Memory B cell (primary cell): ENCODE measurements at places on chromosomes 12 and 14.

- no peaks in the 10 kb centered on the region for H3K36me3 ChIP-seq
- no peak overlapping the region for H3K27ac ChIP-seq
- no peak overlapping the region for H3K4me3 ChIP-seq
- no peak for DNase-seq
- no peaks in the 10 kb centered on the region for H3K4me1 ChIP-seq
- H3K27me3 ChIP-seq = peaks cover 5% of the 10 kb centered on the region
These were observed 174.2 kb upstream of the PARP11 start for GRCh38 chr12:4047421-4047820.

DNA sequence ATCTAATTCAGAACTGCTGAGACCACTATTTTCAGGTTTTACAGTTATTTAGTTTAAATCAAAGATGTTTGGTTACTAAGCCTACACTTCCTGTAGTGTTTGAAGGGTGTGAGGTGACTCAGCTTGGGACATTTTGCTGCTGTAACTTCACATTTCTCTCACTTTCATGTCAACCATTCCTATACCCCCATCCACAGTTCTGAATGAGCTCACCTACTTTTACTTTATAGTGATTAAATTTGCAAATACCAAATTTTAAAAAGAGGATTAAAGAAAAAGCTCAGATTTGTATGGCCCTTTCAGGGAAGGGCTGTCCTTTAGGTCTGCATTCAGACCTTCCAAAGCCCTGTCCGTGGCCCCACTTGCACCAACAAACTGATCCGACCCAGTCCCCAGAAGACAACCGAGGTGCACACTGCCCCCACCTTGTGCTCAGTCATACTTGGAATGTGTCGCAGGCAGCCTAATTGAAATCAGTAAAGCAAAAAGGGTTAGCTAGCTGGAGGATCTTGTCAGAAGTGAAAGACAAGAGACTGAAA, 174.4 kb downstream of the MON2 start:
- H3K4me3 ChIP-seq = no peak overlapping the region
- no peaks in the 10 kb centered on the region for H3K36me3 ChIP-seq

- no peak for DNase-seq
- H3K4me3 ChIP-seq = no peak overlapping the region
- peaks cover 42% of the 10 kb centered on the region for H3K4me1 ChIP-seq
- H3K27ac ChIP-seq = no peak overlapping the region
- no peaks in the 10 kb centered on the region for H3K27me3 ChIP-seq
- no peaks in the 10 kb centered on the region for H3K36me3 ChIP-seq
These were observed 9.7 kb upstream of the UBC start for GRCh38 chr12:124923905-124924734.

GRCh38 chr14:22491683-22492621, 97.1 kb downstream of the DAD1 start:
- H3K4me1 ChIP-seq = peaks cover 71% of the 10 kb centered on the region
- DNase-seq = no peak
- H3K27me3 ChIP-seq = peaks cover 21% of the 10 kb centered on the region
- H3K36me3 ChIP-seq = no peaks in the 10 kb centered on the region
- H3K4me3 ChIP-seq = peak overlapping the region; percentile 49

DNA sequence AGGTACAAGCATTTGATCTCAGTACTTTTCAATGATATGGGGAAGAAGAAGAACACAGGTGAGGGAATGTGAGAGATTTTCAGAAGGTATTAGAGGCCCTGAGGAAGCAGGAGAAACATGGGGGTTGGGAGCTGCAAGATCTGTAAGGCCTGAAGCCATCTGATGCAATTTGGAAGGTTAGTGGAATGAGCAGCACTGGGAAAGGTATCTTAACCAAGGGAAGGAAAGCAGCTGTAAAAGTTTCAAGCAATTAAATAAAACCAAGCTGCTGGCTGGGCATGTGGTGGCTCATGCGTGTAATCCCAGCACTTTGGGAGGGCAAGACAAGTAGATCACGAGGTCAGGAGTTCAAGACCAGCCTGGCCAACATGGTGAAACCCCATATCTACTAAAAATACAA, 104.4 kb upstream of the PARP11 start:
- no peak overlapping the region for H3K27ac ChIP-seq
- H3K36me3 ChIP-seq = no peaks in the 10 kb centered on the region
- H3K4me1 ChIP-seq = peaks cover 17% of the 10 kb centered on the region
- no peak for DNase-seq

DNA sequence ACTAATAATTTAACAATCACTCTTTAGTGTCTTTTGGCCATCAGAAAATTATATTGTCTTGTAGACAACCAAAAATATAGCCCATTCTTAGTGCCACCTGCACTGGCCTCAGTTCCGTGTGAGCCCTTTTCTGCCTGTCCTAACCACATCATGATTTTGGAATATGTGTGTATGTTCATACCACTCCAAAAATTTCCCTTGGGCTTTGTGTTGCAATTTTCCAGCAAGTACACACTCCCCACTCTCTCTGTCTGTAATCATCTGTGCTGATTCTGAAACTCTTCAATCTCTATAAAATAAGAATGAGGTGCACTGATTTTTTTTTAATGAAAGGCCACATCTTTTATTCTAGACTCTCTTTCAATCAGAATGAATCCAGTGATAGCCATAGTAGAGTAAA, 196.0 kb downstream of the PIK3C2G start:
- H3K27ac ChIP-seq = no peak overlapping the region
- DNase-seq = no peak
- no peaks in the 10 kb centered on the region for H3K36me3 ChIP-seq
- H3K27me3 ChIP-seq = no peaks in the 10 kb centered on the region
- H3K4me1 ChIP-seq = no peaks in the 10 kb centered on the region

- H3K36me3 ChIP-seq = no peaks in the 10 kb centered on the region
- H3K27ac ChIP-seq = no peak overlapping the region
- H3K4me1 ChIP-seq = no peaks in the 10 kb centered on the region
- no peak for DNase-seq
- H3K4me3 ChIP-seq = no peak overlapping the region
These were observed 6.3 kb upstream of the SERPINA1 start for GRCh38 chr14:94394581-94395207.

DNA sequence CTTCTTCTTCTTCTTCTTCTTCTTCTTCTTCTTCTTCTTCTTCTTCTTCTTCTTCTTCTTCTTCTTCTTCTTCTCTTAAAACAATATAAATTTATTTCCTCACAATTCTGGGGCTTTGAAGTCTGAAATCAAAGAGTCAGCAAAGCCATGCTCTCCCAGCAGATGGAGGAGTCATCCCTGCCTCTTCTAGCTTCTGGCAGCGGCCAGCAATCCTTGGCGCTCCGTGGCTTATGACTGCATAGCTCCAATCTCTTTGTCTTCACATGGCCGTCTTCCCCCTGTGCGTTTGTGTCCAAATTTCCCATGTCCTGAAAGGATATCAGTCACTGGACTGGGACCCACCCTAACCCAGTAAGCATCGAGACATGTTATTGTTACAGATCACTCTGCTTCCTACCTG, 22.9 kb downstream of the KCNA1 start:
- no peaks in the 10 kb centered on the region for H3K4me1 ChIP-seq
- H3K4me3 ChIP-seq = no peak overlapping the region

- H3K27me3 ChIP-seq = no peaks in the 10 kb centered on the region
- peaks cover 4% of the 10 kb centered on the region for H3K4me1 ChIP-seq
- H3K27ac ChIP-seq = peak overlapping the region; percentile 5
- H3K36me3 ChIP-seq = no peaks in the 10 kb centered on the region
- no peak overlapping the region for H3K4me3 ChIP-seq
- DNase-seq = no peak
These were observed 14.2 kb upstream of the RIOX1 start for GRCh38 chr14:73476451-73476931.

DNA sequence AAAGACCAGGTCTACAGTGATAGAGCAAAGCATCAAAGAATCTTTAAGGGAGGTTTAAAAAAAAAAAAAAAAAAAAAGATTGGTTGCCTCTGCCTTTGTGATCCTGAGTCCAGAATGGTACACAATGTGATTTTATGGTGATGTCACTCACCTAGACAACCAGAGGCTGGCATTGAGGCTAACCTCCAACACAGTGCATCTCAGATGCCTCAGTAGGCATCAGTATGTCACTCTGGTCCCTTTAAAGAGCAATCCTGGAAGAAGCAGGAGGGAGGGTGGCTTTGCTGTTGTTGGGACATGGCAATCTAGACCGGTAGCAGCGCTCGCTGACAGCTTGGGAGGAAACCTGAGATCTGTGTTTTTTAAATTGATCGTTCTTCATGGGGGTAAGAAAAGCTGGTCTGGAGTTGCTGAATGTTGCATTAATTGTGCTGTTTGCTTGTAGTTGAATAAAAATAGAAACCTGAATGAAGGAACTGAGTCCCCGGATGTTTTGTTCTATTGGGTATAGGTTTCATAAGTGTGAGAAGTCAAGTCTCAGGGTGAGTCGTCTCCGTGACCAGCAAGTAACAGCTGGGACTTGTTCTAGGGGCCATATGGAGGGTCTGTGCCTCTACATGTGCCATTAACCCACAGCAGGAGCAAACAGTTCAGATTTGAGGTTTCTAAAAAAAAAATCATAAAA, 9.3 kb downstream of the PEBP1 start:
- H3K27me3 ChIP-seq = no peaks in the 10 kb centered on the region
- H3K4me3 ChIP-seq = no peak overlapping the region
- H3K4me1 ChIP-seq = peaks cover 11% of the 10 kb centered on the region
- peak overlapping the region; percentile 85 for H3K27ac ChIP-seq

DNA sequence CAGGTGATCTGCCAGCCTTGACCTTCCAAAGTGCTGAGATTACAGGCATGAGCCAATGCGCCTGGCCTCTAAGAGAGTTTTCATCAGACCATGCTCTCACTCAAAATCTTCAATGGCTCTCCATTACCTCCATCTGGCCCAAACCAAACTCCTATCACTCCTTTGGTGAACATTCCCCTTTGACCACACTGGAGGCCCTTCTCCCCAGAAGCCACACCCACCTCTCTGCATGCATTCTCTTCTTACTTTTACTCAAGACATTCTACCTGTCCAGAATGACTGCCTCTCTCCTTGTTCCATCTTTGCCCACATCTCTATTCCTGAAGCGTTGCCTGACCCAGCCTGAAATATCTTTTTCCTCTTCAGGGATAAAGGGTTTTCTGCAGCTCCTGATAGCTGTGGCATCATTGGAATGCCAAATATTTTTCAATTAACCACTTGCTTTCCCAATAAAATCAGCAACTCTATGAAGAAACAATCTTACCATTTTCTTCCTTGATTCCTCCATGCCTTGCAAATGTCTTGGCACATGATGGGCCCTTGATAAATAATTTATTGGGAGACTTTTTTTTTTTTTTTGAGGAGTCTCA, 15.5 kb downstream of the PLEK2 start:
- peaks cover 10% of the 10 kb centered on the region for H3K27me3 ChIP-seq
- DNase-seq = no peak
- H3K36me3 ChIP-seq = no peaks in the 10 kb centered on the region
- H3K4me1 ChIP-seq = no peaks in the 10 kb centered on the region
- no peak overlapping the region for H3K4me3 ChIP-seq
